ENCODE measurements at places on chromosomes 2 and 18.

GRCh38 chr2:134581877-134582546 is 136.8 kb downstream of the TMEM163 start:
- no peak for DNase-seq

- no peak for DNase-seq
These were observed 10.1 kb upstream of the AFTPH start for GRCh38 chr2:64514008-64514407.

DNA sequence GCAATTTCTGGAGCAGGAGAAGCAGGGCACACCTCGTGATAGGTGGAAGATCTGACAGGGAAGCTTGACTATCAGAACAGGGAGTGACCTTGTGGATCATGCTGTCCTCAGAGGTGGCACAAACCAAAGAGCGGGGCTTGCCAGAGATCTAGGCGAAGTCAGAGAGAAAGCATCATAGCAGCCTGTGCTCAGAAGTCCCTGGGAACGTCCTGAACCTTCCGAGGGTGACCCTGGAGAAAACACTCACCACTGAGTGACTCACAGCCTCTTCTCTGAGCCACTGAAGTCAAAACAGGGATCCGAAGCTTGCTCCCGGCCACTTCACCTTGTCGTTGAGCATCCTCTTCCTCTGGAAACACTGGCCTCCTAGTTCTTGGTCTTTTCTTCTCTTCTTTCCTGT is 56.7 kb downstream of the IL1R2 start:
- DNase-seq = no peak

- no peak for DNase-seq
These were observed 87.8 kb upstream of the EML6 start for GRCh38 chr2:54635554-54636152.

All from OCI-LY7 (cell line).